HepG2 (cell line): ENCODE measurements at places on chromosomes 5 and 9.

DNA sequence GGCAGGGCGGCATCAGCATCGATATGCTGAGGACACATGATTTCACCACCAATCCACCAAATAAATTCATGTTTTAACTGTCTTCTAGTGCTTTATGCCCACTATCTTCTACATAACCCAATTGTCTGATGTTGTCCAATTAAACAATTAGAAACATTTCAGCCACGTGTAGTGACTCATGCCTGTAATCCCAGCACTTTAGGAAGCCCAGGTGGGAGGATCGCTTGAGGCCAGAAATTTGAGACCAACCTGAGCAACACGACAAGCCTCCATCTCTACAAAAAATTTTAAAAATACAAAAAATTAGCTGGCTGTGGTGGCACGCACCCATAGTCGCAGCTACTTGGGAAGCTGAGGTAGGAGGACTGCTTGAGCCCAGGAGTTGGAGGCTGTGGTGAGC is 128.1 kb downstream of the MYO10 start:
- DNase-seq, result no peak

GRCh38 chr9:87954230-87954629 is 20.1 kb downstream of the CDK20 start:
- DNase-seq, result no peak

DNA sequence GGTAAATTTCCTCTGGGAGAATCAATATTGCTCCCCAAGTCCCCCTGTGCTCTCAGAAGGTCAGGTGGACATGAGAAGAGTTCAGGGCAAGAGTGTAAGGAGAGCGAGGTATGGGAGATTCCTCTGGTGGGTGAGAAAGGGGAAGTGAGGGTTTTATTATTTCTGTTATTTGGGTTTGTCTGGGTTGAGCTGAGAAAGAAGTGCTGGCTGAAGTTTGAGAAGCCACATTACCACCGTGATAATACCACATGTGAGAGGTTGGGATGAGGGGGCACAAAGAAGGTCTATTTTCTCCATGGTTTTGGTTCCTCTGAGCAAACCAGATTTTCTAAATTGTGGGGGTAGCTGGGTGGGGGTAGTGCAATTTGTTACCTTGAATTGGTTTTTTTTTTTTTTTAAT is 350.4 kb downstream of the OSTF1 start:
- DNase-seq, result no peak

GRCh38 chr9:113888976-113889375 is 12.9 kb downstream of the ZNF618 start:
- DNase-seq, result no peak

GRCh38 chr9:127549218-127549617 is 62.9 kb upstream of the STXBP1 start:
- no peak for DNase-seq

GRCh38 chr5:173094012-173094661 is 38.0 kb downstream of the CREBRF start:
- peak; percentile 73 for DNase-seq

DNA sequence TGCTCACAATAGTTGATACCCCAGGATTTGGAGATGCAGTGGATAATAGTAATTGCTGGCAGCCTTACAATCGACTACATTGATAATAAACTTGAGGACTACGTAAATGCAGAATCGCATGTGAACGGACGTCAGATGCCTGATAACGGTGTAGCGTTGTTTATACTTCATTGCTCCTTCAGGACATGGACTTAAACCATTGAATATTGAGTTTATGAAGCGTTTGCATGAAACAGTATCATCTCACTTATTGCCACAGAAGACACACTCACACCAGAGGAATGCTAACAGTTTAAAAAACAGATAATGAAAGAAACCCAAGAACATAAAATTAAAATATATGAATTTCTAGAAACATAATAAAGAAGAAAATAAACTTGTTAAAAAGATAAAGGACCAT is 101.6 kb downstream of the GABBR2 start:
- DNase-seq, result no peak
